ENCODE measurements at places on chromosomes 16 and 17. TPM values are rescaled to one million over a fixed set of nuclear protein-coding genes. Genes with fewer than 3 reads are reported as not detected.

- peaks cover 7% of the 10 kb centered on the region for H3K27me3 ChIP-seq
- no peak overlapping the region for H3K4me3 ChIP-seq
- no peak for DNase-seq
- H3K4me1 ChIP-seq = peaks cover 9% of the 10 kb centered on the region
- H3K27ac ChIP-seq = no peak overlapping the region
Measured at GRCh38 chr16:5046914-5047313, 13.2 kb upstream of the NAGPA start.

DNA sequence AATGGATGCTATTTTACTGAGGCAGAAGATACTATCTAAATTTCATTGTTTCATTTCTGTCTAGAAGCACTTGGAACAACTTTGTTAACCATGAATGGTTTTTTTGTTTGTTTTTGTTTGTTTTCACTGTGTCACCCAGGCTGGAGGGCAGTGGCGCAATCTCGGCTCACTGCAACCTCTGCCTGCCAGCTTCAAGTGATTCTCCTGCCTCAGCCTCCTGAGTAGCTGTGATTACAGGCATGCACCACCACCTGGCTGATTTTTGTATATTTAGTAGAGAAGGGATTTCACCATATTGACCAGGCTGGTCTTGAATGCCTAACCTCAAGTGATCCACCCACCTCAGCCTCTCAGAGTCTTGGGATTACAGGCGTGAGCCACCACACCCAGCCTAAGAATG lies 40.5 kb downstream of the ABHD15 start:
- H3K4me3 ChIP-seq = no peak overlapping the region
- H3K36me3 ChIP-seq = peaks cover 22% of the 10 kb centered on the region
- no peaks in the 10 kb centered on the region for H3K27me3 ChIP-seq
- H3K27ac ChIP-seq = no peak overlapping the region
- H3K4me1 ChIP-seq = no peaks in the 10 kb centered on the region

DNA sequence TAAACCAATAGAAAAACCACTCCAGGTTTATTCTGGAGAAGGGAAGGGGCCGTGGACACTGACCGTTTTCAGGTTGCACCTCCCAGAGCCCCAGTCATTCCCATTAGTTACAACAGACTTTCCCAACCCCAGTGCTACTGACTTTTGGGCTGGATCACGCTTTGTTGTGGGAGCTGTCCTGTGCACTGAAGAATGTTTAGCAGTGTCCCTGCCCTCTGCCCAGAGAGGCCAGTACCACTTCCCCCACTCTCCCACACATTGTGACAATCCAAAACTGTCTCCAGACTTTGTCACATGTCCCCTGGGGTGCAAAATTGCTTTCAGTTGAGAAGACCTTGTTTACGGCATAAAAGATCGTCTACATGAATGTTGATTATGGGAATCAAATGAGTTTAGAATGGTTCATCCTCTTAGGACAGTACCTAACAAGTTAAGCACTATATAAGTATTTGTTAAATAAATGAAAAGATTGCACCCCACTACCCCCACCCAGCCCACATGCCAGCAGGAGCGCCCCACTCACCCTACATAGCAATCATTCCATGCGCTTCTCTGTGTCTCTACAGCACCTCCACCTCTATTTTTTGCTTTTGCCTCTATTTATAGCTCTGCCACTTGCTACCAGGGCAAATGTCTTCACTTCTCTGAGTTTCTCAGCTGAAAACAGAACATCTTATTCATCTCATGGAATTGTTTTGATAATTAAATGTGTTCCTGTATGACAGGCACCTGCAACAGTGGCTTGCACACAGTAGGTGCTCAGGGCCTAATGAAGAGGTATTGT lies 104.9 kb downstream of the AXIN2 start:
- H3K27ac ChIP-seq = no peak overlapping the region
- no peaks in the 10 kb centered on the region for H3K4me1 ChIP-seq
- no peaks in the 10 kb centered on the region for H3K36me3 ChIP-seq
- no peak overlapping the region for H3K4me3 ChIP-seq
- DNase-seq = no peak

- no peaks in the 10 kb centered on the region for H3K27me3 ChIP-seq
- no peak overlapping the region for H3K4me3 ChIP-seq
- H3K4me1 ChIP-seq = peaks cover 12% of the 10 kb centered on the region
- H3K36me3 ChIP-seq = peaks cover 14% of the 10 kb centered on the region
- DNase-seq = no peak
Measured at GRCh38 chr17:75898065-75898464, 1.3 kb upstream of the TRIM65 start.

- H3K27ac ChIP-seq = no peak overlapping the region
- DNase-seq = no peak
- H3K27me3 ChIP-seq = peaks cover 50% of the 10 kb centered on the region
- H3K4me3 ChIP-seq = no peak overlapping the region
- no peaks in the 10 kb centered on the region for H3K4me1 ChIP-seq
- no peaks in the 10 kb centered on the region for H3K36me3 ChIP-seq
Measured at GRCh38 chr17:49489348-49489747, 5.7 kb upstream of the NGFR start.

DNA sequence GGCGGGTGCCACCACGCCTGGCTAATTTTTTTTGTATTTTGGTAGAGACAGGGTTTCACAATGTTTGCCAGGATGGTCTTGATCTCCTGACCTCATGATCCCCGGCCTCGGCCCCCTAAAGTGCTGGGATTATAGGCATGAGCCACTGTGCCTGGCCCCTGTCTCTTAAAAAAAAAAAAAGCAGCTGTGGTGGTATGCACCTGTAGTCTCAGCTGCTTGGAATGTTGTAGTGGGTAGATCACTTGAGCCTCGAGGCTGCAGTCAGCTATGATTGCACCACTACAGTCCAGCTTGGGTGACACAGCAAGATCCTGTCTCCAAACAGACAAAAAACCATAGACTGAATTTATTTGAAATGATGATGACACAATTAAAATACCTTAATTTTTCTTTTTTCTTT lies 24.3 kb downstream of the CDK12 start:
- peak; percentile 96 for DNase-seq
- peaks cover 15% of the 10 kb centered on the region for H3K4me1 ChIP-seq

DNA sequence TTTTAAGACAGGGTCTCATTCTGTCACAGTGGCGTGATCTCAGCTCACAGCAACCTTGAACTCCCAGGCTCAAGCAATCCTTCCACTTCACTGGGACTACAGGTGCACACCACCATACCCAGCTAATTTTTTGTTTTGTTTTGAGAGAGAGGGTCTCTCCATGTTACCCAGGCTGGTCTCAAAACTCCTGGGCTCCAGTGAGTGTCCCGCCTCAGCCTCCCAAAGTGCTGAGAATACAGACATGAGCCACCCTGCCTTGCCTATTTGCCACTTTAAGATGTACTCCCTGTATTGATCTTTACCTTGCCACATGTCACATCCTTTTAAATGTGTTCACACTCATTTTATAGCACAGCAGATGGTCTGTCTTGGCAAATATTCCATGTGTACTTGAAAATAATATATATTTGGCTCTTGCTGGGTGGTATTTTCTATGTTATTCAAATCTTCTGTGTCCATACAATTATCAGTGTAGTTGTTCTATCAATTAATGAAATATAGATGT lies 50.5 kb downstream of the VMP1 start:
- H3K36me3 ChIP-seq = no peaks in the 10 kb centered on the region
- no peak overlapping the region for H3K4me3 ChIP-seq
- H3K27me3 ChIP-seq = no peaks in the 10 kb centered on the region
- peak overlapping the region; percentile 100 for H3K27ac ChIP-seq
- H3K4me1 ChIP-seq = peaks cover 68% of the 10 kb centered on the region

DNA sequence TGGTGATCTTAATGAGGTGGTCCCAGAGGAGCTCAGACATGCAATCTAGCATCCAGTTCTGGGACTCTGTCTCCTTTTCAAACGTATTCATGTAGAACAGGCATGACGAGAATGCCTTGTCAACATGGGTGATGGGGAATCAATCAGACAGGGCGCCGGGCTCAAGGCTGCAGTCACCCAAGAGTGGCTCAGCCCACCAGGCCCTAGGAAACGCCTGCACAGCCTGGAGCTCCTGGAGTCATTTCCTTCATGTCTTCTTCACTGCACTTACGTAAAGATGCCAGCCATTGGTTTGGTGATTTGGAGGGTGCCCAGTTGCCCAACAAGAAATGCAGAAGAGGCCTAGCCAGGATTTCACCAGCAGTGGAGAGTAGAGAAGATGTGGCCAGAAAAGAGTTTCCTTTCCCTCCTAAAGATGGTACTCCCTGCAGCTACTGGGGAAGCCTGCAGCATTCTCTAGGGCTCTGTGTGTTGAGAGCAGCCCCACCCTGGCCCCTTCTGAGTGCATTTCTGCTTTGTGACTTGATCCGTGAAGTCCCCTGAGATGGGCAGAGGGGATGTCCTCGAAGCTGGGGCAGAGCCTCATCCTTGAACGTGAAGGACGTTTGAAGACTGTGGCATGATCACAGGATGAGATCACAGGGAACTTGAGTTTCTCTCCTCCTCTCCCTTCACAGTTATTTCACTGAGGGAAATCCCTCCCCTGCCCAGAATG lies 24.0 kb upstream of the STH start:
- H3K4me1 ChIP-seq = no peaks in the 10 kb centered on the region
- no peak overlapping the region for H3K4me3 ChIP-seq
- H3K27me3 ChIP-seq = peaks cover 8% of the 10 kb centered on the region
- no peak overlapping the region for H3K27ac ChIP-seq
- no peaks in the 10 kb centered on the region for H3K36me3 ChIP-seq

- DNase-seq = no peak
- H3K36me3 ChIP-seq = no peaks in the 10 kb centered on the region
- H3K4me1 ChIP-seq = peaks cover 14% of the 10 kb centered on the region
- H3K27me3 ChIP-seq = no peaks in the 10 kb centered on the region
- H3K27ac ChIP-seq = no peak overlapping the region
Measured at GRCh38 chr17:80070375-80071115, 30.8 kb upstream of the GAA start.

DNA sequence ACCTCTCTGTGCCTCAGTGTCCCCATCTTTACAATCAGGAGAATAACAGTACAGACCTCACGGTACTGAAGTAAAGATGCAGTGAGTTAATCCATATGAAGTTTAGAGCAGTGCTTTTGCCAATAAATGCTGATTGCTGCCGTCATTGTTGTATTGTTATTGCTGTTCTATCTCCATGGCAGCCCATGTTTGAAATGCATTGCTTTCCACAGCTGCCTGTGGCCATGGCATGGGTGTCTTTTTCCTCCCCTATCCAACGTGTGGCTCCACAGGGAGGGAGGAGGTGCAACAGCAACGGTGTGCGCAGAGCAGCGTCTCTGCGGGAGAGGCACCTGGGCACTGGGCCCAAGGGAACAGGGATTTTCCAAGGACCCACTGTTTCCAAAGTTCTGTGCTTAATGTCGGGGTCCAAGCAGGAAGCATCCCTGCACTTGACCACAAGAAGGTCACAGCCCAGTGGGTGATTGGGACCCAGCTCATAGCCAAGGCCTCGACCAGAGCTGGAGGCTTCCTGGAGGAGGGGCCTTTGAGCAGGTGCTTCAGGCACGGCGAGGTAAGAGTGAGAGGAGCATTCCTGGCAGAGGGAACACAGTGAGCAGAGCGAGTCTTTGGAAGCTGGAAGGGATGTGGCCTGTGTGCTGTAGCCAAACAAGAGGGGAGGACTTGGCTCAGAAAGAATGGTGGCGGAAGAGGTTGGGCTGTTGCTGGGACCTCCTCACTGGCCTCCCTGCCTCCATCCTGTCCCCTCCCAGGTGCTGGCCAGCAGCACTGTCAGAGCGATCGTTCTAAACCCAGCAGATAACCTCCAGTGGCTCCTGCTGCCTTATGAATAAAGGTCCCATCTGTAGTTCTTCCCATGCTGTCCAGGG lies 3.9 kb downstream of the RAI1 start:
- H3K4me1 ChIP-seq = peaks cover 30% of the 10 kb centered on the region
- no peaks in the 10 kb centered on the region for H3K27me3 ChIP-seq
- no peak overlapping the region for H3K4me3 ChIP-seq
- peak overlapping the region; percentile 80 for H3K27ac ChIP-seq
- no peaks in the 10 kb centered on the region for H3K36me3 ChIP-seq

GRCh38 chr16:72427051-72427782 lies 255.3 kb upstream of the PMFBP1 start:
- peaks cover 14% of the 10 kb centered on the region for H3K4me1 ChIP-seq
- no peaks in the 10 kb centered on the region for H3K36me3 ChIP-seq
- no peak for DNase-seq
- peak overlapping the region; percentile 46 for H3K4me3 ChIP-seq
- H3K27ac ChIP-seq = no peak overlapping the region
- peaks cover 5% of the 10 kb centered on the region for H3K27me3 ChIP-seq

- H3K36me3 ChIP-seq = no peaks in the 10 kb centered on the region
Measured at GRCh38 chr16:19968891-19969683, 84.4 kb upstream of the GPRC5B start.

- no peaks in the 10 kb centered on the region for H3K27me3 ChIP-seq
- peaks cover 32% of the 10 kb centered on the region for H3K4me1 ChIP-seq
- H3K4me3 ChIP-seq = no peak overlapping the region
- H3K27ac ChIP-seq = no peak overlapping the region
- DNase-seq = peak; percentile 16
- H3K36me3 ChIP-seq = no peaks in the 10 kb centered on the region
Measured at GRCh38 chr16:80299416-80299815, 241.4 kb upstream of the DYNLRB2 start.

DNA sequence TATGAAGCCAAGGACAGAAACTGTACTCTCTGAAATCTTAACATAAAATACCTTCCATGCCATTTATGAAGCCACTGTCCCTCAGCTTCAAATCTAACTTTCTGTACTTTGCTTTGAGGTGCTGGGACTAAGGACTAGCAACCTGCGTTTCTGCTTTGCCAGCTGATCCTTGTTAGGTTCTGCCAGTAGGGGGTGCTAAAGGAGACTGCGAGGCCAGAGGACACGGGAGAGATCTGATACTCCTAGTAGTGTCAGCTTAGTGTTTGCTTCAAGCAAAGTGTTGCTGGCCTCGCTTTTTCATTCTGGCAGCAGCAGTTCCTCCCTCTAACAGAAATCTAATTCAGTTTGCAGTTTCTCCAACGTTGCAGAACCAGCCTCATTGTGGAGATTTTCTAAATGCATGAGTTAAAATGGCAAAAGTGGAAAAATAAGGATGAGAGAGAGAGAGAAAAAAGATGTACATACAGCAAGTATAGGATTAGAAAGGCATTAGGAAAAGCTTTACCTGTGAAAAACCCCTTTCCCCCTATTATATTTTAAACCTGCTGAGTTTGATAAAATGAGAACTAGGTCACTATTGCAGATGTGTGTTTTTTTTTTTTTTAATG lies 297.5 kb downstream of the CA10 start:
- H3K27me3 ChIP-seq = no peaks in the 10 kb centered on the region
- H3K36me3 ChIP-seq = no peaks in the 10 kb centered on the region
- no peak for DNase-seq
- no peaks in the 10 kb centered on the region for H3K4me1 ChIP-seq

GRCh38 chr16:2040787-2041522 lies 6.7 kb downstream of the NTHL1 start:
- H3K4me3 ChIP-seq = no peak overlapping the region
- peaks cover 48% of the 10 kb centered on the region for H3K4me1 ChIP-seq
- H3K27me3 ChIP-seq = no peaks in the 10 kb centered on the region
- H3K36me3 ChIP-seq = no peaks in the 10 kb centered on the region
- peak; percentile 61 for DNase-seq

GRCh38 chr17:4086041-4086483 lies 56.8 kb downstream of the ZZEF1 start:
- H3K36me3 ChIP-seq = peaks cover 50% of the 10 kb centered on the region
- no peaks in the 10 kb centered on the region for H3K27me3 ChIP-seq
- H3K4me3 ChIP-seq = no peak overlapping the region

GRCh38 chr16:22631264-22631663 lies 120.6 kb downstream of the NPIPB5 start:
- H3K27me3 ChIP-seq = peaks cover 8% of the 10 kb centered on the region
- H3K4me3 ChIP-seq = no peak overlapping the region
- DNase-seq = no peak
- H3K27ac ChIP-seq = no peak overlapping the region
- H3K4me1 ChIP-seq = no peaks in the 10 kb centered on the region
- H3K36me3 ChIP-seq = no peaks in the 10 kb centered on the region

The CDH15 gene
- 0.17 TPM for total RNA-seq

The TMEM238L gene
- not detected for total RNA-seq

The PRR35 gene
- 0.09 TPM for total RNA-seq

The SLC35G6 gene
- total RNA-seq = not detected

The EFCAB13 gene
- total RNA-seq = 0.66 TPM

The CCL3 gene
- total RNA-seq = 3.4 TPM

Data from astrocyte (in vitro differentiated cells and primary cell).